ENCODE measurements at places on chromosomes 1 and 21.

- no peak for DNase-seq
Observed at GRCh38 chr1:55179177-55179835, 35.9 kb downstream of the USP24 start.

DNA sequence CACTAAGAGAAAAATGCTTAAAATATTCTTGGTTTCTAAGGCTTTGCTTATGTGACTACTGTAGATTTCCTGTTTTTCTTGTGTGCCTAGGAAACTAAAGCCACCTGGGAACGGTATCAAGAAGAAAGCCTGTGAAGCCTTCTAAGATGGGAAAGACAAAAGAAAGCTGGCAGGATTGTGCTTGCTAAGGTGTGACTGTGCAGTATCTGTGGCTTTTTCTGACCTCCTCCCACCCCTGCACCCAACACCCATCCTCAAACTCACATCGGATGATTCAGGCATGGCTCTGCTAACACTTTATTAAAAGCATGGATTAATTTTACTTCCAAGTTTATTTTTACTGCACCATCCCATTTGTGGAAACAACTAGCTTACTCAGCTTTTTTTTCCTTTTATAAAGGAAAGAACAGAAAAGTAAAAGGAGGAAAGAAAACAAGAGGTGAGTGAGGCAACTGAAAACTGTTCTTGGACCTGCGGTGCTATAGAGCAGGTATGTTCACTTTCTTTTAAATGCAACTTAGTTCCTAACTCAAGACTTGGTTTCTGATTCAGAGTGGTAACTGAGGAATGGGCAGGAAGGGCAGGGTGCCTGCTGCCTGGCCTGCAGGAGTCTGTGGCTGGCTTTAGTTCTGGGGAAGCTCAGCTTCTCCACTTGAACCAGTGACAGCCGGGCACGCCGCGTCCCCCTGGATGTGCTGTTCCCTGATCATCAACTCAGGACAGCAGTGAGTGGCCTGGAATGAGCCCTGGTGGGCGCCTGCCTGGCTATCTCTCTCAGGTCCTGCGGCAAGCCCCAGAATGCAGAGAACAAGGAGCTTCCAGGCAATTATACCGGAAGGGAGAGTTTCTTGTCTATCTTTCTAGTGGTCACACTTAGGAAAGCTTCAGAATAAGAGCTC lies at the start of gene GBP6:
Gene GBP6 (plus strand): TSS at position 422 of the 899 bp plus-strand sequence. CDS start 4,493 bp downstream, outside the sequence.
- no peak for DNase-seq

DNA sequence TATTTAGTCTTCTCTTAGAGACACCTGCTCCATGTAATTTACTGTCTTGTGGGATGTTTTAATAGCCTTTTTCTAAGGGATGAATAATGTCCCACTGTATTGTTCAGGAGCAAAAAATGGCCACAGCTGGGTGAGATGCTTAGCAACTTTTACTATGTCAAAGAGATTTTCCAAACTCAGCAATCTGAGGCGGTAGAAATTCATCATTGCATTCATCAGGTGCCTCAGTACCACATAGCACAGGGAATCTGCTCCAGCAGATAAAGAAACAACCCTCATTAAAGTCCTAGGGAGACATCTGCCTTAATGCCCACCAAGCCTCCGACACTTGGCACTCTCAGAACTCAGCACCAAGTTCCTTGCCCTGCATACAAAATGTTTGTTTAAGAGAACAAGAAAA lies 266.9 kb downstream of the SIPA1L2 start:
- DNase-seq = no peak

- DNase-seq = no peak
Observed at GRCh38 chr1:68140536-68140935, 90.1 kb upstream of the DIRAS3 start.

DNA sequence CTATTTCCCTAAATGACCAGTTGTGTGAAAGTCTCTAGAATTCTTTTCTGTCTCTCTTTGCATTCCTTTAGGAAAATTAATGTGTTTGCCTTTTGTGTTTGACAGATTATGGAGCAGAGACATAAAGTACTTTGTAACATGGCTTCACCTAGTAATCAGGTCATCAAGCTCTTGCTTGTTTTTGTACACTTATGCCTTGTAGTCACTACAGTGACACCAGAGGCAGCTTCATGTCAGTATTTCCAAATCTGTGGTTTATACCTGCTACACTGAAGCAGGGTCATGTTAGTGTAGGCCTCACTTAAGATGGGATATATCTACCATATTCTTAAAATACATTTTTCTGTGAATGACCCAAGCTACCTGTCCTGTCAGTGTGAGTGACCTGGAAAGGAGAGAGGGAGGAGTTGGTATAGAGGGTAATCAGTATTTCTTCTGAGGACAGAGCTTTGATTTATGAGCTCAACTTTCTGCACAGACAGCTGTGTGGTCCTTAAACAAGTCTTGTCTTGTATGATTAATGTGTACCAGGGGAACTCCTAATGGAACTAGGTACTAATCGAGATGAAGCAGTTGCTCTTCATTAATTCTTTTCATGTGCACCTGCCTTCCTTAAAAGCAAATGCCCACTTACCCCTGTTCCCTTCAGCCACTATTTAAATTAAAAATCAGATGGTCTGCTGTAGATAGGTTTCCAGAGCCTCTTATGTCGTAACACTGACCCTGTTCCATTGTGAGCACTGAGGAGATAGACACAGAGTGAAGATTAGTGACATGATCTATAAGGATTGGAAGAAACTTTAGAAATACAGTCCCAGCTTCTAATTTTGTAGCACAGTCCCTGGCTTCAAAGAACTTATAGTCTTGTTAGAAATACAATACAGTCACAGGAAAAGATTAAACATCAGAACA lies 45.7 kb downstream of the MACO1 start:
- no peak for DNase-seq
